Sigmoid colon (tissue), 7 donors: ENCODE measurements at places on chromosomes 11 and 22. TPM values are rescaled to one million over a fixed set of nuclear protein-coding genes. Genes with fewer than 3 reads are reported as not detected.
A peak's percentile ranks its signal among the peaks of the same experiment; 100 is the strongest.

GRCh38 chr11:18769802-18770456 is 21.7 kb downstream of the PTPN5 start:
- DNase-seq, result no peak

DNA sequence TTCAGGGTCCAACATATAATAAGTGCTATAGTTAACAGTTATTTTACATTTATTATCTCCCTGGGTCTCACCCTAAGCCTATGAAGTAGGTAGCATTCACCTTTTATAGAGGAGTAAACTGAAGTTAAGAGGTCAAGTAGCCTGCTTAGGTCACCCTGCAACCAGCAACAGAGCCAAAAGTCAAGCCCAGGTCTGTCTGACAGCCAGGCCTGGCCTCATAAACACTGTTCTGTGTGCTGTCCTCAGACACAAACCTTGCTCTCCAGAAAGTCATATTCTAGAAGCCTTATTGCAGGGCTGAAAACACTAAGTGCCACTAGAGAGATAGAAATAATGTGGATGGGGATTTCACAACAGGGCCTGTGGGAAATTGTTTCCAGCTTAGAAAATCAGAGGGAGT is 59.3 kb downstream of the BDNF start:
- DNase-seq, result no peak

- no peak for DNase-seq
Measured at GRCh38 chr11:66986178-66986545, 11.1 kb downstream of the C11orf86 start.

GRCh38 chr11:99979042-99979441 is 708.0 kb upstream of the ARHGAP42 start:
- no peak for DNase-seq

DNA sequence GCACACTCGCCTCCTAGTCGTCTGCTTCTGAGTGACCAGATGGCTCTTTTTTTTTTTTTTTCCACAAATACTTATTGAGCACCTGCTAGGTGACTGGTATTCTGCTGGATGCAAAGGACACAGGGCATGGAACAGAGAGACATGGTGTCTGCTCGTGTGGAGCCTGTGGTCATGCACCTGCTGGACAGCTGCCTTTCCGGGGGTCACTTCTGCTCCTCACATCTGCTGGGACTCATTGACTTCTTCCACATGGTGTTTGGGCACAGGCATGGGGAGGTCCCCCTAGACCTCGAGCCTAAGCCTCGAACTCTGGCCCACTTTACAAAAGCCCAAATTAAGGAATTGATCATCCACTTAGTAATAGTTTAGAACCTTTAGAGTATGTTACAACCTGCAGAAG is 39.5 kb upstream of the EMID1 start:
- peak; percentile 28 for DNase-seq

Gene RIN1
- 6.1 TPM for total RNA-seq
